NCI-H1694 (cell line): ENCODE measurements at places on chromosomes 2 and 18.

GRCh38 chr2:165868211-165868610, 74.2 kb upstream of the GALNT3 start:
- peak; percentile 44 for DNase-seq

- no peak for DNase-seq
These were observed 9.4 kb downstream of the REV1 start for GRCh38 chr2:99480390-99480789.

GRCh38 chr2:20219763-20220380, 5.1 kb downstream of the SDC1 start:
- no peak for DNase-seq

DNA sequence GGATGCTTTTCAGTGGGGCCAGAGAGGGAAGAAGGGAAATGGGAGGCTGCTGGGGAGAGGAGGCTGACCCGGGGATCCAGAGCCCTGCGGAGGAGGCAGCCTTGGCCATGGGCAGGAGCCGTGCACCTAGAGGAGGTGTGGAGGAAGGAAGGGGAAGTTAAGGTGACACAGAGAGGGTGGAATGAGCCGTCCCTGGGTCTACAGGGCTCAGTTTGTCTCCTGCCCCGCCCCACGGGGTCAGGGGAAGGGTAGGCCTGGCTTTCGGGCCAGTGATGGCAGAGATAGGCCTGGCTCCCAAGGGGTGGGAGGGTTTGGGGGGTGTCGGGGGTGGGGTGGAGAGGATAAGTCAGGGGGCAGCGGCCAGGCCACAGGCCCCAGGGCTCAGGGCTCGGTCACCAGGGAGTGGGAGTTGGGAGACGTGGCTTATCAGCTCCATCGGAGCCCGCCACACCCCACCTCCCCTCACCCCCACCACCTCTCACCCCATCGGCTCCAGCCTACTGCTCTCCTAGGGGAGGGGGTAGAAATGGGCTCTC, 39.5 kb upstream of the NOTO start:
- DNase-seq, result no peak

DNA sequence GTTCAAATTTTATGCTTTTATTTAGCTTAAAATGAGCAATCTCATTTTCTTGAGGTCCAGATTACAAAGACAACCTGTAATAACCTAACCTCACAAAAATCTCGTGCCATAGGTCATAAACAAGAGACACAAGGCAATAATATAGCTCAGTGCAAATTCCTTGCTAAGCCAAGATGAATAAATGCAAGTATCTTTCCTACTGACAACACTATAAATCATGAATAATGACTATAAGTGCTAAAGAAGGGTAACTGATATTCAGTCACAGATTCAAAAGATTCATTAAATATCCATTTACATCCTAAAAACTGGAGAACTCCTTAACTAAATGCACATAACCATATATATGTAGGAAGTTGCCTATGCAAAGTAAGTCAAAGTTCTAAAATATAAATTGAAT, 1641.6 kb downstream of the LRP1B start:
- no peak for DNase-seq

DNA sequence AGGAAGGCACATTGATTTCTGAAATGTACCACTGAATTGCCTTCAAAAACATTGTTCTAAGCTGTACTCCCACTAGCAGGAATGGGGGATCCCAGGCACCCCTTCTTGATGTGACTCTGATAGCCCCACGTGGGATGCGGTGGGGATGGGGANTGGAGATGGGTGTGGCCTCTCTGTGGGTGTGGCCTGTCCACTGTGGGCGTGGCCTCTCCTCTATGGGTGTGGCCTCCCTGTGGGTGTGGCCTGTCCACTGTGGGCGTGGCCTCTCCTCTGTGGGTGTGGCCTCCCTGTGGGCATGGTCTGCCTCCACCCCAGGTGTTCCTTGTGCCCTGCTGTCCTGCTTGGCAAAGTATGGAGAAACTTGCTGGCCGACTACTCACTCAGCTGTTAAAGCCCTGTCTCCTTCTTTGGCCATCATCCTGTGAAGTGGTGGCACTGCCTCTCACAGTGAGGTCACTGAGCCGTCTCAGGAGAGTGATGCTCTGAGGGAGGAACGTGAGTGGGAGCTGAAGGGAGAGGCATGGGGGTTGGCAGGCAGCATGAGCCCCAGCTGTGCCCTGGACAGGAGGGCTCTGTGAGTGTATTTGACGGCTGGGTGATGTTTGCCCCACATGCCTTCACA, 6.7 kb upstream of the PARD6G start:
- no peak for DNase-seq

- DNase-seq, result no peak
These were observed 57.0 kb upstream of the KCNG2 start for GRCh38 chr18:79740521-79741361.

- DNase-seq, result no peak
These were observed 147.2 kb upstream of the CCDC68 start for GRCh38 chr18:55106466-55106865.

DNA sequence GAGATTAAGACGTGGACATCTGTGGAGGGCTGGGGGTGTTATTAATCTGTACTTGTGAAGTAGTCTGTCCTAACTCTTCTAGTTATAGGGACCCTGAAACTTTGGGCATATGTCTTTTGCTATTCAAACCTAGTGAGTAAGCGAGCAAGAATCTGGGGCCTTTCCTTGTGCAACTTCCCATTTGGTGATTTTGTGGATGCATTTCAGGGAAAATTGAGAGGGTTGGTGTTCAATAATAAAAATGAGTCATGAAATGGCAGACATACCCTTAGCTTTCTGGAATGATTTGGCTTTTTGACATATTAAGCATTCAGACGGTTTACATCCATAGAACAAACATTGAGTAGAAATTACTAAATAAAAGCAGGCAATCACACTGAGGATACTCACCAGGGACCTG, 17.0 kb downstream of the COL4A4 start:
- DNase-seq, result no peak

DNA sequence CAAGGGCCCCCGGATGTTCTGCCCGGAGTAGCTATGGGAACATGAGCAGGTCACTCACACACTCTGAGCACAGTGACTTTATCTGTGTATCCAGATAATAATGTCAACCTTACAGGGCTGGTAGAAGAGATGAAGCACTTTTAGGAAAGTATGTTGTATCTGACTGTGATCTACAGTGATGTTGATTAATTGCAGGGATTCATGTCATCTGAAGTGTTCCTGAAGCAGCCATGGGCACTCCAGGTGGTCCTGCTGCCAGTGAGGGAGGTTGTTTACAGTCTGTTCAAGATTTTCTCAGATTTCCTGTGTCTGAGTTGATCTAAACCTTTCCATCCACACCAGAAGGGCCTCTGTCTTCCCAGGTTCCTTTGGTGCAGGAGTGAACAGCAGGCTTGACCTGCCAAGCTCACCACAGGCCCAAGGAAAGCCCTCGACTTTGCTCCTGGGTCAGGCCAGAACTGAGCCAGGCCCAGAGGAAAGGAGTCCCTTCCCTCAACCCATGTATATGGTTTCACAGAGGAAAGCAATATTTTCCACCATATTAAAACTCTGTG, 28.0 kb downstream of the KIAA2012 start:
- no peak for DNase-seq

GRCh38 chr2:202529389-202529788, 105.4 kb upstream of the FAM117B start:
- DNase-seq, result no peak
